ENCODE measurements at places on chromosomes 3 and 15.

GRCh38 chr3:129503471-129504291 lies 24.8 kb upstream of the RHO start:
- no peak for DNase-seq

DNA sequence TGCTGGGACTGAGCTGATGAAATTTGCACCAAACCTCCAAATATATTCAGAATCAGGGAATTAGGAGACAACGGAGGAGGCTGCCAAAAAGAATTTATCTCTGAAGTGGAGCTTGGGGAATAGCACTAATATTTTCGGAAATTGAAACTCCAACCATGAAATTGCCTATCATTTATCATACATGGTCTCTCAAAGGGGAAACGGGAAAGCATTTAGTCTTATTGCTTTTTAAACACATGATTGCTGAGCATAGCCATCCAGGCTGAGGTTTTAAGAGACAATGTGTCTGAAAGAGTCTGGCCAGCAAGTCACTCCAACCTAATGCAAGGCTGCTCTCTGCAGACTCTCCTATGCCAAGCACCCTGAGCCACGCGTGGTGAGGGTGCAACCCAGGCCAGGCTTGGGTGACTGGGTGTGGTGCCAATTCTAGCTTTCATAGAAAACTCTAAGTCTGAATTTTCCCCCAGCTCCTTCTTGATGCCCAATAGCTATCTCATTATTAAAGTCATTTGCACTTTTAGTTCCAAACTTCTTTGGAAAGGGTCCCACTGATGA lies 200.2 kb downstream of the RPLP1 start:
- DNase-seq = no peak

DNA sequence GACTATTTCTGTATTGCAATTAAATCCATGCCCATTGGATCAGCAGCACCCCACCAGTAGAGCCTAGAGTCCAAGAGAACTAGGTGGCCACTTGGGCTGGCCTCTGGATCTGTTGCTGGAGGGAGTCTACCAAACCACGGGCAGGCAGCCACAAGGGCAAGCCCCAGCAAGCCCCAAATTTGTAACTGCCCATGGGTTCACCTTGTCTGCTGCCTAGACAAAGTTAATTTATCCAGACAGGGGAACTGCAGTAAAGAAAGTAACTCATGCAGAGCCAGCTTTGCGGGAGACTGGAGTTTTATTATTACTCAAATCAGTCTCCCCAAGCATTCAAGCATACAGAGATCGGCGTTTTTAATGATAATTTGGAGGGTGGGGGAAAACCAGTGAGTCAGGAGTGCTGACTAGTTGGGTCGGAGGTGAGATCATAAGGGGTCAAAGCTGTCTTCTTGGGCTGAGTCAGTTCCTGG lies 74.0 kb upstream of the TERB2 start:
- DNase-seq = no peak

GRCh38 chr3:77298417-77298816 lies 258.5 kb downstream of the ROBO2 start:
- no peak for DNase-seq

- no peak for DNase-seq
These were observed 40.5 kb downstream of the SLC12A6 start for GRCh38 chr15:34297059-34297458.

DNA sequence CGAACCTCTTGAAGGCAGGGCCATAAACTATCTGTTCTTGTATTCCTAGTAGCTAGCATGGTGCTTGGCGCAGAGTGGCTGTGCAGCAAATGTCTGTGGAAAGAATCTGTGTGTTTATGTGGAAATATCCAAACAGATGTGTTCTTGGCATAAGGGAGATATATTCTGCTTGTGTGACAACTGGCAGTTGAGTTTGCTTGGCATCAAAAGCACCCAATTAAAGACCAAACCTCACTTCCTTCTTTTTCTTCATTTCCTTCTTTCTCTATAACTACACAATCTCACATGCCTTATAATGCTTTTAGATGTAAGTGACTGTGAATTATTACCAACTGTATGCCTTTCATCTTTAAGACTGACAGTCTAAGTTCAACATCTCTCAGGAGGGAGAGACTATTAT lies 296.5 kb downstream of the SLC9A9 start:
- DNase-seq = no peak

- DNase-seq = no peak
These were observed 418.2 kb downstream of the EPHB1 start for GRCh38 chr3:135213213-135213612.

DNA sequence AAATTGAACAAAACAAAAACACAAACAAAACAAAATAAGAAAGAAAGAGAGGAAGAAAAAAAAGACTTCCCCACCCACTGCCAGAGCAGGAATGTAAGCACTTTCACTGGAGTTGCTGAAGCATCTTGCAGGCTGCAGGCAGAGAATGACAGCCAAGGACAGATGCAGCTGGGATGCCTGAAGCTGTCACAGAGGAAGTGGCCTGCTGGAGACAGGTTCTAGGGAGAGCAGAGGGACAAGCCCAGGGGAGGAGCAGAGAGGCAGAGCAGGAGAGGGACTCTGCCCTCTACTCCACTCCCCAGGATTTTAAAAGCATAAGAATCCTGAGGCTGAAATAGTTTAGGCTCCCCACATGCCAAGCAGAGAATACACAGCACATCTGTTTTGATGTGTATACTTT lies 326.2 kb downstream of the TUSC7 start:
- no peak for DNase-seq

- DNase-seq = peak; percentile 40
These were observed 75.2 kb downstream of the NEO1 start for GRCh38 chr15:73127302-73127936.

GRCh38 chr15:59217876-59218498 lies 11.3 kb downstream of the LDHAL6B start:
- no peak for DNase-seq

DNA sequence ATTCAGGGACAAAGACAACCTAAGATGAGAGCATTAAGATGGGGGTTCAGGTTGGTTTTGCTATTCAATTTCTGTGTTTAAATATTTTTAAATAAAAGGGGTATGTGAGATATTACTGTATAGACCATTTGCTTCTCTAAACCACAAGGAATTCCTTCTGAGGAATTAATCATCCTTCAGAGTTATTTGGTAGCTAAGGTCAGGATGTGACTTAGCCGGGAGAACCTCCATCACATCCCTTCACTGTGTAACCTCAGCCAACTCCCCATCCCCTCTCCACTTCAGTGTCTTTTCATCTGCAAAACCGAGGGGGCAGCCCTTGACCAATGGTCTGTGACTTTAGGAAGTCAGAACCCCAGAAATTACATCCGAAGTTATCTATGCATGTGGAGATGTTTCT lies 48.7 kb upstream of the SKOR1 start:
- no peak for DNase-seq

GRCh38 chr3:87047852-87048251 lies 56.9 kb upstream of the VGLL3 start:
- no peak for DNase-seq

- peak; percentile 86 for DNase-seq
These were observed 68.9 kb upstream of the TNFSF10 start for GRCh38 chr3:172591876-172592771.

- no peak for DNase-seq
These were observed 530.9 kb upstream of the TGFBR2 start for GRCh38 chr3:30075514-30075913.

DNA sequence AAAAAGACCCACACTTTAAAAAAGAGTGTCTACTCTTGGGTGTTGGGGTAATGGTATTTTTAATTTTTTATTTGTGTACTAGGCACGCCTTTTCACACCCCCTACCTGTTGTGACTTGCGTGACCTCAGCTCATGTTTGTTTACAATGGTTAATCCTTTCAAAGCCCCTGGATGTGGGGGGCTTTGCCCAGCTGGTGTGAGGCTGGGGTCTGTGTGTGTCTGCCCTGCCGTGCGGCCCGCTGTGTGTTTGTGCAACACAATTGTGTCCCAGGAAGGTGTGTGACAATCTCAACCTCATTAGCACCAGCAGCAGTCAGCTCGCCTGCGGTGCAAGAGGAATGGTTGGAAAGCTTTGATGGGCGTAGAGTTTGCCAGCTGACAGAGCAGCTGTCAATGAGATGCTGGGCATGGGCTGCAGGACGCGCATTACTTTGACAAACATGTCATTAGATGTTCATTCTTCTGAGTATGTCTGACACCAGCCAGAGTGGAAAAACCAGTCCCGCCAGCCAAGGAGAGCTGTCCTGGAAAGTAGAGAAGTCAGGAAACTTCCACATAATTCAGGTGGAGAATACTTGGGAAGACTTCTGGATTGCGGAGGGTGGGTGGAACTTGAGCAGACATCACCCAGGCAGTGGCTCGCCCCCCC lies 9.6 kb downstream of the LRRK1 start:
- DNase-seq = no peak

DNA sequence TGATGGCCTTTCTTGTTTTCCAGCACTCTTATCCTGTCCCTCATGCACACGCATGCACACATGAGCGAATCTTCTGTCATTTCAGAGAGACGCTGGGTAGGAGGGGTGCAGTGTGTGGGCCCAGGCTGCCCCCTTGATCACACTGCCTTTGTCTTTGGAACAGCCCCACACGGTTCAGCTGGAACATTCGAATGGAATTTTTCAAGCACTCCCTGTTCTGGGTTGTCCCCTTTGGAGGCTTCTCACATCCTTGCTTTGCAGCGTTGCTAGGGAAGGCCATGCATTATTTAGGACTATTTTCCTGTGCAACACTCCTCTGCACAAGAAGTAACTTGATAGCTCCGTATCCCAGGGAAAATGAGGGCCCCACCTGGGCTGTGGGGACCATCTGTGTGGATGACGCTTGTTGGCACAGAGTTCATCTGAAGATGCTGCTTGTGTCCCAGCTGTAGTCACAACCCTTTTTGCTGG lies 78.4 kb downstream of the SPSB4 start:
- DNase-seq = no peak

All from CD4-positive, alpha-beta T cell treated with Interleukin-12 subunit alpha and Interleukin-12 subunit beta, for 1 hour (primary cell).